ENCODE measurements at places on chromosomes 6 and 20.

DNA sequence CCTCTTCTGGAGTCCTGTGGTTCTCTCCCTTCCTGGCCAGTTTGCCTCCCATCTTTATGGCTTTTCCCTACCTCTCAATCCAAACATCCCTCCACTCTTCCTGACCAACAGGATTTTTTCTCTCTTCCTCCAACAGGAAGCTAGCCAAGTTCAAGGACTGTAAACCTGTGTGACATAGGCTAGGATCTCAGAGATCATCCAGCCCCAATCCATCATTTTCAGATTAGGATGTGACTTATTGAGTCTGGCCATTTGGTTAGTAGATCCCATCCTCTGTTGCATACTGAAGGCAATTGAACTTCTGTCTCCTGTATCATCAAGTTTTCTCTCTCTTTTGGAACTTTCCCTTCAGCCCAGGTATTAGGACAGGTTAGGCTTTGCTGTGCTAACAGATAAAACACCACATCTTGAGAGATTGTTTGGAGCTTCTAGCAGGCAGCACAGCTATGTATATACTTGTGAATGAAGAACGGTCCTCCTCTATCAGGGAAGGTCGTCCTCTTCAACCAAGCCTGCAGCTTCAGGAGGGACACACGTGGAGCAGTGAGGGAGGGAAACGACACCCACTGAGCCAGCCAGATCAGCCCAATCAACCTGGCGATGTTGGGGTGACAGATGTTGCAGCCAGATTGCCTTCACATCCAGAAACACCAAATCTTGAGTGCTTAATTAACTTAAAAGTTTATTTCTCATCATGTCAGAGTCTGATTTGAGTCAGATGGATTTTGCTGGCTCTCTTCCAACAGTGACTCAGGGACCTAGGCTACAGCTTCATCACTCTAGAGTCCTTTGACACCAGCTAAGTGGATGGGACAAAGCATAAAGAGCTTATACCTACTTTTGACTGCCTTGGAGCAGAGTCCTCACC, 106.8 kb downstream of the GJA10 start:
- DNase-seq: no peak

- no peak for DNase-seq
Measured at GRCh38 chr20:24744747-24745146, 204.3 kb upstream of the CST7 start.

- DNase-seq: no peak
Measured at GRCh38 chr6:87340230-87340629, 4.4 kb upstream of the C6orf163 start.

- DNase-seq: no peak
Measured at GRCh38 chr6:18835976-18836375, 448.8 kb downstream of the RNF144B start.

DNA sequence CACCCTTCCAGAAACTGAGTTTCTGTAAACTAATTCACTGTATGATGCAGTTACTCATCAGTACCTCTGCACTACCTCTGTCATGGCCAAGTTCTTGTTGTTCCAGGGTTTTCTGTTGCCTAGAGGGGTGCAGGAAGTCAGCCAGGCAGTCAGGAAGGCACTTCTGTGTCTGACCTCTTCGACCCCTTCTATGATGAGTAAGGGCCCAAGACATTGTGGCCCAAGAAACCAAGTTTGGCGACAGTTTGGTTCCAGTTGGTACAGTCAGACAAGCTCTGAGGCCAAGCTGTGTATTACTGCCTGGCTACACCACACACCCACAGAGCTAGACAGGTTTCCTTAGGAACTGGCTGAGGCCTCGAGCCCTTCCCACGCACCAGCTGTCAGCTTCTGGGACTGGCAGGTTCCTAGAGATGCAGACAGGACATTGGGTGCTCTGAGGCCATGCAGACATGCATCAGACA, 41.2 kb downstream of the TRAF3IP2 start:
- DNase-seq: no peak

- no peak for DNase-seq
Measured at GRCh38 chr20:4111440-4112411, 96.4 kb upstream of the RNF24 start.

GRCh38 chr6:52995913-52996645, 995 bp upstream of the GSTA4 start:
- DNase-seq: no peak

GRCh38 chr20:54112221-54112884, 42.0 kb upstream of the BCAS1 start:
- no peak for DNase-seq

DNA sequence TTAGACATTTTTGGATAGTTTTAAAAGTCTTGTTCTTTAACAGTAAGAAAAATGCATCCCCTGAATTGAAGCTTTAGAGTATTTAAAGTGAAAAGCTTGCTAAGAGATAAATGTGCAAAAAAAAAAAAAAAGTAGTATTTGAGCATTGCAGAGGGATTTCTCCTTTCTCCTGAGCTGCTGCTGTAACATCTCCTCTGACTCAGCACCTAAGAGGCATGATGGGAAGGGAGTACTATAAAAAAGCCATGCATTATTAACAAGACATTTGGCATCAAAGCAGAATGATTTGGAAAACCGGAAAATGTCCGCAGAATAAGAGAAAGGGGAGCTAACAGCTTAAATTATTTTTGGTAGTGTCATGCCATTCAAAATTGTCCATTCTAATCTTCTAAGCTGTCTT, 27.9 kb downstream of the B4GALT5 start:
- no peak for DNase-seq

- DNase-seq: no peak
Measured at GRCh38 chr6:111586554-111586953, 19.1 kb downstream of the TRAF3IP2 start.

DNA sequence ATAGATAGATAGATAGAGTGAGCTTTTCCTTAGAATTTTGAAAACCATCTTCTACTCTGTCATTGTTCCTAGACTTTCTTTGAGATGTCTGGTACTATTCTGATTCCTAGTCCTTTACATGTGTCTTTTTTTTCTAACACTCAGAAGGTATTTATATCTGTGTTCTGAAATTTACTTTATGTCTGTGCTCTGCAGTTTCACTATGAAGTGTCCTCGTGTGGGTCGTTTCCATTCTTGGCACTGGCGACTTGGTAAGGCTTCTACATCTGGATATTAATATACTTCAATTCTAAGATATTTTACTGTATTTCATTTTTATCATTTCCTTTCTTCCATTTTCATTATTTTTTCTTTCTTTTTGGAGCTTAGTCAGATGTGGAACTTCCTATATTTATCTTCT, 87.0 kb downstream of the FHL5 start:
- DNase-seq: no peak

DNA sequence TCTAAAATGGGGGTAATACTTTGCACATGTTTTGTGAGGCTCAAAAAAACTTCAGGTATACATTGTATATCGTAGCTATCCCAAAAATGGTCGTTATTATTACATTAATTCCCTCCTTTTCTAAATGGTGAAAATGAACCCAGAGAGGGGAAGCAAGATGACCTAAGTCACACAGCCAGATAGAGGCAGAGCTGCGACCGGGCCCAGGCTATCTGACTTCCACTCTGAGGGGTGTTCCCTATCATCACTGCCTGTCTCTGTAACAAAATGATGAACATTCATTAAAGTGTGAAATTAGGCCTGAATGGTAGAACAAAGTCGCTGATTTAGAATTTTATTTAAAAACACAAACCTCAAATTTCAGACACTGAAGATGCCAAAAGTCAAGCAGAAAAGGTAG, 29.1 kb upstream of the RIMS4 start:
- no peak for DNase-seq

DNA sequence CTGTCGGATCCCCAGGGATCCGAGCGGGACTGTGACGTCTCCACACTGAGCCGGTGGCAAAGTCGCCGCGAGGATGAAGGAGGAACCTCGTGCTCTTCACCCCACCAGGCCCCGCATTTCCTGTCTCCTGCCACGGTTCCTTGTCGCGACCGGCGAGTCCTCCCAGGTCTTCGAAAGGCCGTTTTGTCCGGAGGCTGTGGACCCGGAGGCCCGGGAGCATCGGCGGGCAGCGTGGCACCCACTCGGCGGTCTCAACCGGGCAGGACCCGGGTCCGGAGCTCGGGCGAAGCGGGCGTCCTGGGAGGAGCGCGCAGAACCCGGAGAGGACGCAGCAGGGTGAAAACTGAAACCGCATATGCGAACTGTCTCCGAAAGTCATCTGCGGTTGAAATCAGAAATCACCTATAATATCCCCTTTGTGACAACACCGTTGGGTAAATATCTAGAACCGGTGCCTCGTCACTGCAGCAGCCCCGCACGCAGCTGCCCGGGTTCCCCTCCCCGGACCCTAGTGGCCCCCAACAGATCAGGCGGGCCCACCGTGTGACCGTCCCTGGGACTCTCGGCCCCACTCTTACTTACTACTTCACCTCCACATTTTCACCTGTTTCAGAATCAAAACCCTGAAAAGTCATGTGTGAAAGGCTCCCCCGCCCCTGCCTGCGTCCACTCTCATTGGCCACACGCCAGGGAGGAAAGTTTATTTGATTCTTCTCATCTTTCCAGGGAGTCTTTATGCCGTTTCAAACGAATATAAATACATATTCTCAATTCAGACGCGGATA, 3.1 kb upstream of the ULBP2 start:
- DNase-seq: no peak

GRCh38 chr6:85127696-85128243, 322.1 kb upstream of the NT5E start:
- no peak for DNase-seq

GRCh38 chr20:62694106-62694505, 14.5 kb upstream of the NTSR1 start:
- no peak for DNase-seq

- no peak for DNase-seq
Measured at GRCh38 chr6:147058786-147059385, 145.3 kb upstream of the STXBP5 start.

- no peak for DNase-seq
Measured at GRCh38 chr6:2469428-2469827, 224.0 kb upstream of the GMDS start.

DNA sequence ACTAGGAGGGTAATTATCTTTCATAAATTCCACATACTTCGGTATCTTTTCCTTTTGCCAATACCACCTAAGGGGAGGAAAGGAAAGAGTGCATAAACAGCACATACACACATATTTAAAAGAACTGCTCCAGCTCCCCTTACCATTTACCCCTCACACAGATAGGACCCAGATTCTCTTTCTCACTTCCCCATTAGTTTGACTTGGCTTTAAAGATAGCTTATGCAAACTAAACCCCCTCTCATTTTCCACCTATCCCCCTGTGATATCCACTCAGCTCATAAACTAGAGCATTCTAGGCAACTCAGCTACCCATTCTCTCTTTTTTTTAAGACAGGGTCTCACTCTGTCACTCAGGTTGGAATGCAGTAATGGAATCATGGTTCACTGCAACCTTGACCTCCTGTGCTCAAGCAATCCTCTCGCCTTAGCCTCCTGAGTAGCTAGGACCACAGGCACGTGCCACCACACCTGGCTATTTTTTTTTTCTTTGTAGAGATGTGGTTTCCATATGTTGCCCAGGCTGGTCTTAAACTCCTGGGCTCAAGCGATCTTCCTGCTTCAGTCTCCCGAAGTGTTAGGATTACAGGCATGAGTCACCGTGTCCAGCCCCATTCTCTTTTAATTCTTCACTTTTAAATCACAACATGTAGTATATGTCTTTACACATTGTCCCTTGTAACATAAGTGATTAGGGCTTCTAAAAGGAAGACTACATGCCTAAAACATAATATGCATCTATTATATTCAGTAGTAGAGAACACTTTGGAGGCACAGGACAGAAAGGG, 4.0 kb downstream of the FUCA2 start:
- DNase-seq: no peak

DNA sequence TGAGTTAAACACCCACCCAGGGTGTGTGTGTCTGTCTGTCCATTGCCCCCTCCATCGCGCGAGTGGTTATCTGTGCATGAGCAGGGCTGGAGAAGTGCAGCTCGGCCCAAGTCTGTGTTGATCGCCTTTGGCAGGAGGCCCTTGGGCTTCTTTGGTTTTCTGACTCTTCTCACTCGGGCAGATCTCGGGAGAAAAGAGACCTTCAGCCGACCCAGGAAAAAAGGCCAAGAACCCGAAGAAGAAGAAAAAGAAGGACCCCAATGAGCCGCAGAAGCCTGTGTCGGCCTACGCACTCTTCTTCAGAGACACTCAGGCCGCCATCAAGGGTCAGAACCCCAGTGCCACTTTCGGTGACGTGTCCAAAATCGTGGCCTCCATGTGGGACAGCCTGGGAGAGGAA, 132.9 kb downstream of the JPH2 start:
- DNase-seq: no peak

GRCh38 chr6:28537509-28538140, 11.9 kb downstream of the GPX5 start:
- peak; percentile 12 for DNase-seq

- DNase-seq: no peak
Measured at GRCh38 chr6:75424618-75425548, 68.7 kb downstream of the FILIP1 start.

- no peak for DNase-seq
Measured at GRCh38 chr20:48193627-48194425, 408.5 kb upstream of the SULF2 start.

DNA sequence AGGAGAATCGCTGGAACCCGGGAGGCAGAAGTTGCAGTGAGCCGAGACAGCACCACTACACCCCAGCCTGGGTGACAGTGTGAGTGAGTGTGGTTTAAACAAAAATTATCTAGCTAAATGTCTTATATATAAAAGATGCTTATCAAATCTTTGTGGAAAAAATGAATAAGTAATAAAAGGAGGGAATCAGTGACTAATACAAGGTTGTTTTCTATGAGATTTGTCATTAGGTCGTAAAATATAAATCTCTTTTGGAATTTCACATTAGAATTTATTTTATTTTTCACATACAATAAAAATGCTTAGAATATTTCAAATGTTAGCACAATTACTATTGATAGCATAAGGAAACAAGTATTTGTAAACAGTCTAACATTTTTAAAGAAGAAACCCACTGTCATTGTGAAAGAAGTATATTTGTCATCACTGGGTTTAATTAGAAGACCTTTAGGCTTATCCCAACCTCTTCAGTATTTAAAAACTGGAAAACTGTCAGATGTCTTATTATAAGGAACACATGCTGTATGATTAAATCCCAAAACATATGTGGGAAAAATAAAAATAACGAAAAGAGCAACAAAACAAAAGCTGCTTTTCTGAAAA, 47.1 kb downstream of the ASCC3 start:
- no peak for DNase-seq

- DNase-seq: no peak
Measured at GRCh38 chr6:166855416-166855815, 100.9 kb downstream of the RNASET2 start.

GRCh38 chr20:1656844-1657243, 735 bp downstream of the SIRPG start:
- no peak for DNase-seq

- DNase-seq: no peak
Measured at GRCh38 chr6:150076196-150076893, 7.4 kb upstream of the ULBP3 start.

Measured in stimulated activated CD8-positive, alpha-beta memory T cell treated with anti-CD3 and anti-CD28 coated beads, Interleukin-2, amount 100 ng/mL, for 48 hours (primary cell).